ENCODE measurements at places on chromosomes 13 and 19. TPM values are rescaled to one million over a fixed set of nuclear protein-coding genes. Genes with fewer than 3 reads are reported as not detected.

Gene EGLN2
- 131 TPM for total RNA-seq

DNA sequence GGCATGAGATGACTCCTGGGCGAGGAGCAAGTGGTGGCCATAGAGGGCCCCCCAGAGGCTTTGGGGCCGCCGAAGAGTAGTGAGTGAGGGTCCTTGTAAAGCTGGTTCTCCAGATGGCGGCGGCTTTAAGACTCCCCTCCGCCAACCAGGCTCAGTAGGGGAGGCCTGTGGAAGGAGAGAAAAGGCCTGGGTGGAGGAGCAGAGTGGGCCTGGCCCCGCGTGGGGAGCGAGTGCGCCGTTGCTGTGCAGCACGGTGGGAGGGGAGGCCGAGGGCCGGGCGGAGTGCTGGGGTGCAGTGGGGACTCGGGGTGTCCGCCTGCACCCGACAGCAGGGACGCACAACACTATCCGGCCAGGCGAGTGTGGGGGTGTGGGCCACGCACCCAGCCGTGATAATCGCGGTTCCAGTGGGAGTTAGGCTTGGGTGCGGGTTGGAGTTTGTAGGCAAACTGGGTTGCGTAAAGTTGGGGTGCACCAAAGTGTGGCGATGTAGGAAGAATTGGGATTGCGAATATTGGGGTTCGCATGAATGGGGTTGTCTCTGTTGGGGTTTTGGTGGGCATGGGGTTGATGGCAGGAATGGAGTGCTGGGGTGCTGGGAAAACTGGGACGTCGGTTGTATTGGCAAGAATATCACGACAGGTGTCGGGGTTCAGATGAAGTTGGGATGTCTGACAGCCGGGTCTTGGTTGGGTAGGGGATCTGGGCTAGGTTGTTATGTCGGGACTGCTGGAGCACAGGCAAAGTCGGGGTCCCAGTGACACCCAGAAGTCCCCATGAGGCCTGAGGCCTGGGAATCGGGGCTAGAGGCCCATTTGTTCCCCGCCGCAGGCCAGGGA is 687 bp upstream of the CIRBP start:
- no peak for DNase-seq

Gene ICAM4
- 1.1 TPM for total RNA-seq

DNA sequence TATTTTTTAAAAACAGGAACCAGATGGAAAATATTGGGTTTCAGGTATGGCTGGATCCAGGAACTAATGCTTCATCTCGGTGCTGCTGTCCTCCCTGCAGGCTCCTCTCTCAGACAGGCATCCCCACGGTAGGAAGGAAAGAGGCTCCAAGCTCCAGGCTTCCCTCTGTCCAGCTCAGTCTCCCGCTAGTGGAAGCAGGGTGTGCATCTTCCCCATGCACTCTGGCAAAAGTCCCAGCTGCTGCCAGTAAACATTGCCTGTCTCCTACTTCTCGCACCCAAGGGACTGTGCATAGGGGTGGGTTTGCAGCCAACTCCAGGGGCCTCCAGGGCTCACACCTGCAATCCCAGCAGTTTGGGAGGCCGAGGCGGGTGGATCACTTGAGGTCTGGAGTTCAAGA is 29.2 kb downstream of the IL12RB1 start:
- DNase-seq: no peak

DNA sequence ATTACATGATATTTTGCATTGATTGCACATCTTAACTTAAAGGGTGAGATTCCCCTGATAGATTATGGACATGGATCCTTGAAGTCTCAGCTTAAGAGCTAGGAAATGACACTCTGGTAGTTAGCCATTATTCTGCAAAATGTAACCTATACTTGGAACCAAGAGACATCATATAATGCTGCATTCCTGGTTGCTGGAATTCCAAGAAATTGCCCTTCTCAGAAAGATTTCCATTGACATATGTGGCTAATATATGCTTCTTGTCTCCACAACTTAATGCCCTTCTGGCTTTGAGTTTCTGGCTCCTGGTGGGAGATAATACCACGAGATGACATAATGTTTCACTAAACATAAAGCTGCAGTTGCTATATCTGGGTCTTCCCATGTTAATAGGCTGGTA is 204.4 kb upstream of the TRPC4 start:
- DNase-seq: no peak

Gene C19orf18
- total RNA-seq: 0.33 TPM
